Fibroblast of the aortic adventitia (primary cell): ENCODE measurements at places on chromosomes 2 and 18.

- DNase-seq: no peak
Observed at GRCh38 chr18:50802141-50802540, 17.7 kb downstream of the MRO start.

DNA sequence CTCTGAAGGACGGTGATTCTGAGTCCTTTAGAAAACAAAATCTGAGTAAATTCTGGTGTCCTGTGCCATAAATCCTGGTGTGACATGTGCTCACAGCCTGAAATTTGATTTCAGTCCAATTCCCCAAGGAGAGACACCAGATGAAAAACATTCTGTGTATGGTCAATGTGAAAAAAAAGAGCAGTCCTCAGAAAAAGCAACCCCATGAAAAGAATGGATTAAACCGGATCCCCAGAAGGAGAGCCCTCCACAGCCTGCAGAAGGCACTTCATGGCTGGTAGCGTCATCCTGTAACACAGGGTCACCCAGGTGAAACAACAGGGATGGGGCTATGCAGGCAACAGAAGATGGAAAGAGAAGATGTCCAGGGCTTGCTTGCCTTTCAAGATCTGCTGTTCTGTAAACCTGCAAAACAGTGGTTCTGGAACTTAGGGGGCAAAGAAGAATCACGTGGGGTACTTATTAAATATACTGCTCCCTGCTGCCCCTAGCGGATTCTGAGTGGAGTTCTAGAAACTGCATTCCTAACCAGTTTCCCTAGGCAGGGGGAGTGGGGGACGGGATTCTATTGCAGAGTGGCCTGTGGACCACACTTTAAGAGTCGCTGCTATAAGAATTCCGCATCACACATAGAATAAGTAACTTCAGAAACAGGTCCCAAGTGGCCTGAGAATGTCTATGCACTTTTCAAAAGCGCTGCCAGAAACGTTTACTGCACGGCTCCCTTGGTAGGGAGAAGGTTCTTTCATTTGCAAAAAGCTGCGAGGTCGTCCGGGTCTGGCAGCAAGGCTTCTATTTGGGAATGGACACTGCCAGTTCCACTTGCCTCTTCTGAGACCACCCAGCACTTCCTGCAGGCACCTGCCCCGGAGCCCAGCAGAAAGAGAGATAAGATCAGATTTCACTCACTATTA, 118.9 kb upstream of the ARL5A start:
- peak; percentile 17 for DNase-seq

DNA sequence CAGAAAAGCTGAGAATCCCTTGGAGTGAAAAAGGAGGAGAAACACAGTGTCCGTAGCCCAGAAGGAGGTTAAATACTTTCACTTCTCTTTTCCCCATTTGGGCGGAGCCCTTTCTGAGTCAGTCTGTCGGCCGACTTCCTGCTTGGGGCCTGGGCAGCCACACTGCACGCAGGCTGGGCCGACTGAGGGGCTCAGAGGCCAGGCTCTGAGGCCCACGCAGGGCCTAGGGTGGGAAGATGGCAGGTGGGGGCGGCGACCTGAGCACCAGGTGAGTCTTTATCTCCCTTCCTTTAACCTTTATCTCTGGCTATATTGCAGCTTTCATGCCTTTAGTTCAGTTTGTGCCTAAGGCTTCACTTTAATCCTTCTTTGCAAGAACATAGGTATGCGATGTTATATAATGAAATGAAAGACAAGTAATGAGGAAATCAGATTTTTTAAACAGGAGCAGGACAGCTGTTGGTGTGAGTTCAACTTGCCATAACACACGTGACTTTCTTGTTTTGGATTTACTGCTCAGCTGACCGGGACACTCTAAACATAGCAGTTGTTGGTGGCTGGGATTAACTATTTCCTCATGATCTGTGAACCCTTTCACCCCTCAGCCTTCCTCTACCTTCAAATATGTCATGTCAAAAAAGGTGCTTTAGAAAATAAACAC, at the start of gene SP100:
SP100 (plus strand) TSS at position 141 of the 661 bp plus-strand sequence; CDS start at position 237, 96 bp downstream.
- peak; percentile 88 for DNase-seq

DNA sequence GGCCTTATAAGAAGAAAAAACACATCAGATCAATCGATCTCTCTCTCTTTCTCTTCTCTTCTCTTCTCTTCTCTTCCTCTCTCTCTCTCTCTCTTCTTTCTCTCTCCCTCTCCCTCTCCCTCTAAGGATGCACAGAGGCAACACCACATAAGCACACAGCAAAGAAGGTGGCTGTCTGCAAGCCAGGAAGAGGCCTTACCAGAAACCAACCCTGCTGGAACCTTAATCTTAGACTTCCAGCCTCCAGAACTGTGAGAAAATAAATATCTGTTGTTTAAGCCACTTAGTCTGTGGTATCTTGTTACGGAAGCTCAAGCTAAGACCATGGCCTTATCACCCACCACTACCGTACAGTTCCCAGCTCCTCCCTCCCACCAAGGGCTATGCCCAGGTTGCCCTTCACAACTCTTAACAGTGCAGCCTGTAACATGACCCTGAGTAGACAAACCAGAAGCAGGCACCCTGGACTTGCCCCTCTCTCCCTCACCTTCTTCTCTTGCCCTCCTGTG, 25.2 kb upstream of the TMEM237 start:
- DNase-seq: no peak
